ENCODE measurements at places on chromosomes 13 and 19.

DNA sequence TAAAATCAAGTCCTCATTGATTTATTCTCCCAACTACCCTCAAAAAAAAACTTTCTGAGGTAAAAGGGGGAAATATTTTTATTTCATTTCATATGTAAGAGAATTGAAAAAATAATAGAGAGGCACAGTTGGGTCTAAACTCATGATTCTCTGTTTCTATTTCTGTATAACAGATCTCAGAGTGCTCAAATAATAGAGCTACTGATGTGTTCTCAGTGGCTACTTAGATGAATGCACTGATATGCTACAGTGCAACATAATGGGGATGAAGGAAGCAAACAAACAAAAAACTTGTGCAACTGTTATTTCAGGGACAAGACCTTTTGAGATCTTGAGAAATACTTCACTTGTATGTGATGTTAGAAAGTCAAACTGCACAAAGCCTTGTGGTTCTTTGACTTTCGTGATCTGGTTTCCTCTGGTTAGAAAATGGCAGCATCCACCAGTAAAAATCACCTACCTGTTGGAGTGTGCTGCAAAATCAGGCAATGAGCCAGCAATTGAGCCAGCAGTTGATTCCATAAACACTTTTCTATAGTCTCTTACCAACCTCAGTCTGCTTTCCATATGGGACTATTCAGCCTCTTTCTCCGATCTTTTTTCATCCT, 9.7 kb upstream of the DACH1 start:
- DNase-seq = no peak

DNA sequence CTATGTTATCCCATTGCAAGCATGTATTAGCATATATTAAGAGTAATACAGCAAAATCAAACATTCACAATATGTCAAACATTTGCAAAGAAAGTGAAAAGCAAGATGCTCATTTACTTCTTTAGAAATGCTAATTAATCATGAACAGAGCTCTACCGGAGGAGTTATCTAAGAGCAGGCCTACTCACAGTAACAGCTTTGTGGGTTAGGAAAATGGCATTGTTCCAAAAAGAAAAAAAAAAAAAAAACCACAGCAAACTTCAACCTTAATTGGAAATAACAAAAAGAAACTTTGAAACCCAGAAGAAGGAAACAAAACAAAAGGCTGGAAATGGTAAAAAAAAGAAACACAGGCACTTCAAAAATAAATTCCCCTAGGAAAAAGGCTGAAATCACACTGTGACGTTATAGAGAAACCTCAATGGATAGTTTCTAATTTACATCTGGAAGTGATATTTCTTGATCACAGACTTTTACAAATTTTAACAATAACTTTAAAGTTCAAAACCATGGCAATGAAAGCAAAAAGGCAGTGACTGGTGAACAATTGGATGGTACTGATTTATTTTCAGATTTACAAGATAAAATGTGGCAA, 1236.8 kb upstream of the SPRY2 start:
- DNase-seq = no peak

GRCh38 chr19:30565636-30566035, 193.5 kb downstream of the ZNF536 start:
- no peak for DNase-seq

DNA sequence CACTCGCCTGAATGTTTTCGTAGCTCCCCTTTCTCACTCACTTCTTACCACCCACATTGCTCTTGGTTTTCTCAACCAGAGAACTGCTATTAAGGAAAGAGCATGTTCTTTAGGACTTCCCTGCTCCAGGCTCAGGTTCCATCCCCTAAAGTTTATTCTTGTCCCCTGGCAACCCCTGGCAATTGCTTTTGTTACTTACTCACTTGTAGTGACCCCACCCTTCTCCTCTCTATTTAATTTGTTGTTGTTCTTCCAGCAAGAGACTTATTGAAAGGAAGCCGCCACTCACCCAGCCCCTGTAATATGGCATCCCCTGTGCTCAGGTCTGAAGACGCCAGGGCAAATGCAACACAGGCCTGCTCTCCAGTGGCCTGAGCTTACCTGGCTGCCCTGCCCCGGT, 233.7 kb upstream of the SOX21 start:
- no peak for DNase-seq

GRCh38 chr13:76863022-76863421, 23.2 kb downstream of the KCTD12 start:
- no peak for DNase-seq

DNA sequence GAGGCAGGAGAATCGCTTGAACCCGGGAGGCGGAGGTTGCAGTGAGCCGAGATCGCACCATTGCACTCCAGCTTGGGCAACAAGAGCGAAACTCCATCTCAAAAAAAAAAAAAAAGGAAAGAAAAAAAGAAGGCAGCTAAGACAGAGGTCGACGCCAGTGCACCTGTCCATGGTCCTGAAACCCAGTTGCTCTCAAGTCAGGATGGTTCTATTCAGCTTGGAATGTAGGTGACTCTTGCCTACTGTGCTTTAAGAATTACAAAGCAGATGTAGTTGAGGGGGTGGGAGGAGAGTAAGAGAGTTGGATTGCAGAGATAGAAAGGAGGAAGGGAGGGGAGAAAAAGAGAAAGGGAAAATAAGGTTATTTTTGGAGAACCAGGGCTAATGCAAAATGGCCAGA, 18.7 kb downstream of the CACNG7 start:
- DNase-seq = no peak

GRCh38 chr19:3409346-3410064, 43.1 kb downstream of the NFIC start:
- peak; percentile 46 for DNase-seq

- DNase-seq = no peak
Measured at GRCh38 chr19:45767410-45767880, 1.6 kb downstream of the SIX5 start.

- DNase-seq = no peak
Measured at GRCh38 chr19:5681391-5682106, 722 bp downstream of the HSD11B1L start.

GRCh38 chr13:62093984-62094780, 678.5 kb upstream of the PCDH20 start:
- no peak for DNase-seq

GRCh38 chr19:10452726-10453618, 32.6 kb downstream of the PDE4A start:
- DNase-seq = no peak

DNA sequence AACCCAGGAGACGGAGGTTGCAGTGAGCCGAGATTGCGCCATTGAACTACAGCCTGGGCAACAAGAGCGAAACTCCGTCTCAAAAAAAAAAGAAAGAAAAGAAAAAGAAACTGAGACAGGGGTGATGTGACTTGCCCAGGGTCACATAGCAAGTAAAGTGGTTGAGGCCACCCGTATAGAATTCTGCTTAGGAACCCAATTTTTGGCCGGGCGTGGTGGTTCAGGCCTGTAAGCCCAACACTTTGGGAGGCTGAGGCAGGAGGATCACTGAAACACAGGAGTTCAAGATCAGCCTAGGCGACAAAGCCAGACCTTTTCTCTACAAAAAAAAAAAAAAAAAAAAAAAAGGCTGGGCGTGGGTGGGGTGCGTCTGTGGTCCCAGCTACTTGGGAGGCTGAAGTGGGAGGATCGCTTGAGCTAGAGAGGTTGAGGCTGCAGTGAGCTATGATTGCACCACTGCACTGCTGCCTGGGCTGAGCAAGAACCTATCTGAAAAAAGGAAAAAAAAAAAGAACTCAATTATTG, 1.3 kb downstream of the SNRPA start:
- DNase-seq = no peak

DNA sequence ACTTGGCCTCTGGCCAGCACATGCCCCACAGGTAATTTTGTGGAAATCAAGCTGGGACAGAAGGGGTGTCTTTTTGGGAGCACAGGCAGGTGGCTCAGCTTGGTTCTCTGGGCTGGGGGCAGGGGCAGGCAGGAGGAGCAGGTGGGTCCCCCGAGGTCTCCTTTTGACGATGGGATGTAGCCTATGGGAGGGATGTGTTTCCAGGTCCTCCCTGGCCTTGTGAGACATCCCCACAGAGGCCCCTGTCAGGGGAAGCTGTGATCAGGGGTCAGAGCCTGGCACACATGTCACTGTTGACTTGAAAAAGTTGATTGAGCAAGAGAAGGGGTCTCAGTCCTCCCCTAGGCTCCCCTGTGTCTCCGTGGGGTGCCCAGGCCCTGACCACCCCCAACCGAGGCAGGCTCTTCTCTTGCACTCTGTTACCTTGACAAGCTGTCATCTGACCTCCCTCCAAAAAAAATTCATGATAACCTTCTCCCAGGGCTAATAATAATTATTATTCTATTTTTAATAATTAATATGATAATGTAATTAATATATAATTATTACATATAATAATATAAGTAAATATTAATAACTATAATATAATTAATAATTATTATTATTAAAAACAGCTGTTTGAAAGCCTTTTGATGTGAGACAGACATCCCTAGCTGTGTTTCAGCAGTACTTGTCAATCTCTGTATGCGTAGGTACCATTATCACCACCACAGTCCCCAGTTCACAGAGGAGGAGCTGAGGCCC, 116.2 kb downstream of the ZDHHC20 start:
- no peak for DNase-seq

DNA sequence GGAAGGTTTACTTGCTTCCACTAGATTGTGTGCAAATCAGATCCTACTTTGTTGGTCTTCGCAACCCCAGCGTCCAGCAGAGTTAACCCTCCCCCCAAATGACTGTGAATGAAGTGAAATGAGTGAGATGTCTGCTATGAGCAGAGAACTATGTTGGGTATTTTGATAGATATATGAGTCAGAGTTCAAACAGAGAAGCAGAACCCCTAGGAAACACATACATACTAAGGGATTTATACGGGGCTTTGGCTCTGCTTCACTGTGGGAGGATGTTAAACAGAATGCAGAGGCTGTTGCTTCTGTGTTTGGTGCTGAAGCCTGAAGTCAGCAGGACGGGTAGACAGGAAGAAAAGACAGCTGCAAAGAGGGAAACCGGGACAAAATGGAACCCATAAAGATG, 197.0 kb downstream of the MZT1 start:
- no peak for DNase-seq

- DNase-seq = no peak
Measured at GRCh38 chr13:83881140-83881684, 1.1 kb downstream of the SLITRK1 start.

DNA sequence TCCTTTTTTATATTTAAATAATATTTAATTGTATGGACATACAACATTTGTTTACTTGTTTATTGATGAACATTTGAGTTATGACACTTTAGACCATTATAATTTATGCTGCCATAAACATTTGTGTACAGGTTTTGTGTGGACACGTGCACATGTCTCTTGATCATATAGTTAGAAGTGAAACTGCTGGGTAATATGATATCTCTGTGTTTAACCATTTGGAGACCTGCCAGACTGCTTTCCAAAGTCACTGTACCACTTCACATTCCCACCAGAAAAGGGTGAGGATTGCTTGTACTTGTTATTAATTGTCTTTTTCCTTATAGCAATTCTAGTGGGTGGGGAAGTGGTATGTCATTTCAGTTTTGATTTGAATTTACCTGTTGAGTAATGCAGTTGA, 145.6 kb upstream of the KLHL1 start:
- peak; percentile 15 for DNase-seq

GRCh38 chr13:37666036-37666435, 67.5 kb upstream of the POSTN start:
- DNase-seq = no peak

DNA sequence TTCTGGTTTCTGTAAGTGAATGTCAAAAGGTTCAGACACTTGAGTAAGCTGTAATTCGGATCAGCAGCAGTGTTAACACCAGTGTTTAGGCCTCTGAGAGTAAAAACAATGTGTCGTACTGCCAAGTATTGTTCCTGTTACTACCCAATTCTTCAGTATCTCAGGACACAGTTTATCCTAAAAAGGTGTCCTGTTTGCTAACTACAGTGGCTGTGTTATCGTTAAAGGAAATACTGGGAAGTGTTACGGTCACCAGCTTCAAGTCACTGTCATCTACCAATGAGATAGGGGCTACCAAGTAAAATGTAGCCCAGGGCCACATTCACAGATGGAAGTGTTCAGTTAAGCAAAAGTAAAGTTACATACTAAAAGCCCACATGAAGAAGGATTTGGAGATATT, 2.3 kb upstream of the UPF3A start:
- no peak for DNase-seq

- no peak for DNase-seq
Measured at GRCh38 chr13:108877300-108877699, 247.9 kb downstream of the MYO16 start.

DNA sequence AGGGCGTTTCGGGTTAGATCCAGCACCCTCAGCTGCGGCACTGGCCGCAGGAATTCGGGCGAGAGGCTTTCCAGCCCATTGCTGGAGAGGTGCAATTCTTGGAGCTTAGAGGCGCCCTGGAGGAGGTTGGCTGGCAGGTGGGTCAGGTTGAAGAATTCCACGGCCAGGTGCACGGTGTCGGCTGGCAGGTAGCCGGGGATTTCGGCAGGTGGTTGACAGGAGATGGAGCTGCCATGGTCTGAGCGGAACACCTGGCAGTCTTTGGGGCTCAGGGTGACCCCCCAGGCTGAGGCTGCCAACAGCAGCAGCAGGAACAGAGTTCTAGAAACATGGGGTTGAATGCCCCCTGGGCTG, 1.3 kb downstream of the LRG1 start:
- DNase-seq = no peak

- DNase-seq = no peak
Measured at GRCh38 chr13:28041501-28041900, 53.0 kb upstream of the URAD start.

DNA sequence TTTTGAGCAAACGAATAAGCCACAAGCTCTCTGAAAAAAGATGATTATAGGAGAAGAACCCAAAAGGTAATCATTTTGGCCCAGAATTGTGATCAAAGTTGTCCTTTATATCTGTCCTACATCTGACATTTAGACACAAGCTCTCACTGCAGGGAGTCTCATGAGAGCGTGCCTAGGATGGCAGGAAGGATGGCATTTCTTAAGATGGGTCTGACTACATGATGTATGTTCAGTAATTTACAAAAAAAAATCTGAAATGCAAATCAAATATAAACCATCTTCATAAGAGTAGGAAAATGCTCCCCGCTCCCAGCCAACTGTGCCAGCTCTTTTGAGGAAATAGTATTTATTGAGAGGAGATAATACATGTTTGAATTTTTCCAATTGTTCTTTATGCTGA, 81.0 kb upstream of the MBNL2 start:
- DNase-seq = no peak

Measured in BE2C (cell line).